HL-60 (cell line): ENCODE measurements at places on chromosomes 6 and 20.

GRCh38 chr6:3571250-3571681, 114.4 kb upstream of the SLC22A23 start:
- no peak for DNase-seq

- DNase-seq = no peak
Observed at GRCh38 chr20:11401988-11402387, 515.7 kb upstream of the BTBD3 start.

DNA sequence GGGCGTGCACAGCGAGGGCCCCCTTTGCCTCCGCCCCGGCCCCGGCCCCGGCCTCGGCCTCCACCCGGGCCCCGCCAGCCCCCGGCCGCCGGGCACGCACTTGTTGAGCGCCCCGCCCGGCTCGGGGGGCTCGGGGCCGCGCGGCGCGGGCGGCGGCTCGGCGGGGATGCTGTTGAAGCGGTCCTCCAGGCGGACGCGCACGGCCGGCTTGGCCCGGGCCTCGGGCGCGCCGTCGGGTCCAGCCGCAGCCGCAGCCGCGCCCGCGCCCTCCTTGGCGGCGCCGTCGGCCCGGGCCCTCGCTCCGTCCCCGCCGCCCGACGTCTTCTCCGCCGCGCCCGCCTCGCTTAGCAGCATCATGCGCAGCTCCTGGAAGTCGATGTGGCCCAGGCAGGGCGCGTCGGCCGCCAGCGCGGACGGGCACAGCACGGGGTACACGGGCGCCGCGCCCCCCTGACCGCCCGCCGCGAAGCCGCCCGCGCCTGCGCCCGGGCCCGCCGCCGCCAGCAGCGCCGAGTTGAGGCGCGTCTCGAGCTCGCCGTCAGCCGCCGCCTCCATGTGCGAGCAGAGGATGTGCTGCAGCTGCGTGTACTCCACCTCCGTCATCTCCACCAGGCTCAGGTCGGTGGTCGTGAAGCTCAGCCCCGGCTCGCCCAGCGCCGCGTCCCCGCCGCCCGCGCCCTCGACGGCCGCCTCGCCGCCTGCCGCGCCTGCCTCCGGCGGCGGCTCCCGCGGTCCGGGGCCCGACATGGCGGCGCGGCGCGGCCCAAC, 514 bp downstream of the TCFL5 start:
- no peak for DNase-seq

DNA sequence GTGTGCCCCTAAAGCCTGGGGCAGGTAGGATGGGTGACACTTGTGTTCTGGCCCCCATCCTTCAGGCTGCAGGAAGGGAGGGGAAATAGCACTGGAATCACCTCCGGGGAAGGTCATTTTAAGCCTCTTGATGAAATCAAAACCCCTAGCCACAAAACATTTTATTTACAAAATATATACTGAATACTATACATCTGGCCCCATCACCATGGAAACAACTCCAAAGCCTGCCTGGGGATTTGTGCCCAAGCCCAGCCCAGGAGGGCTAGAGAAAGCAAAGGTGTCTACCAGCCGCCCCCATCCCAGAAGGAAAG, 2.6 kb downstream of the SMIM29 start:
- no peak for DNase-seq

GRCh38 chr6:144471986-144472385, 186.9 kb downstream of the UTRN start:
- no peak for DNase-seq

GRCh38 chr6:99143108-99143861, 195.5 kb upstream of the FBXL4 start:
- DNase-seq = no peak

DNA sequence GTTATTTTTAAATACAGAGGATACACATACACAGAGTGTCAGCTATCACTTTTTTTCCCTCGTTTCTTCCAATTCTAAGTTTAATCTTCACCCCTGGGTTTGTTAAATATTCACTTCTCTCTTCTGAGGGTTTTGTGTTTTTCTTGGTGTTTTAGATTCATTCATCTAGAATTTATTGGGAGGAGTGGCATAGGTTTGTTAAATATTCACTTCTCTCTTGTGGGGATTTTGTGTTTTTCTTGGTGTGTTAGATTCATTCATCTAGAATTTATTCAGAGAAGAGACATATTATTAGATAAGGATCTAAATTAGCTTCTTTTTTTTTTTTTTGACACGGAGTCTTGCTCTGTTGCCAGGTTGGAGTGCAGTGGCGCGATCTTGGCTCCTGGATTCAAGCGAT, 3.9 kb downstream of the GTF2H5 start:
- no peak for DNase-seq

GRCh38 chr6:163842467-163842866, 427.9 kb downstream of the QKI start:
- DNase-seq = no peak

DNA sequence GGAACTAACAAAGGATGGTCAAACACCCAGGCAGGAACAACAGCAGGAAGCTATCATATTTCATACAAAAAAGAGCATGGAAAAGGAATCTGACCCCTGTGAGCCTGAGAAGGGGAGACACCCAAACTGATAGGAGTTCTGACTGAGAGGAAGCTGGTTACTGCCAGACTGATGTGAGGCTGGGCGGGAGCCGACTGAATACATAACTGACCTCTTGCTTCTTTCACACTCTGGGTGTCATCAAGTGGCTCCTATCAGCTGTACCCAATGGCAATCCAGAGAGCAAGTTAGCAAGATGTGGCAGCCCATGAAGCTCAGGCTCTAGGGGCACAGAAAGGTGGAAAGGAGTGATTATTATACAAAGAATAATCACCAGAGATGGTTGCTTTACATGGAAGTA, 795.1 kb upstream of the HS3ST5 start:
- no peak for DNase-seq

DNA sequence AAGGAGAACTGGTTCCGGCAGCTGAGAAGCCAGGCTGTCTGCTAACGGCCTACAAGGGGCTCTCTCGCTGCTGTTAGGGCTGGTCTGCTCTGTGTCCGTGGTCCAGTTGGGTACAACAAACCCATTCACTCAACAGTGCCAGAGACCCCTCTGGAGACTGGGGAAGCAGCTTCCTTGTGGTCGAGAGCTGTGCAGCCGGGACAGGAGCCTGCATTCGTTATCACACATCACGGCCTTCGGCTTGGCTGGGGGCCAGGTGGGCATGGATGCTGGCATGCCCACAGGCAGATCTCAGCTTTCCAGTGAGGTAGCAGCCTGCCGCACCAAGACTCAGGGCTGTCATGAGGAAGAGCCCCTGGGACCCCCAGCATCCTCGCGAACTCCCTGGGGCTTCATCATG, 124.7 kb downstream of the PREX1 start:
- DNase-seq = no peak
